ENCODE measurements at places on chromosomes 6 and 20. TPM values are rescaled to one million over a fixed set of nuclear protein-coding genes. Genes with fewer than 3 reads are reported as not detected.

CASS4 gene
- total RNA-seq = not detected

PROKR2 gene
- total RNA-seq = not detected

MAPK13 gene
- 5.8 TPM for total RNA-seq

DEFB113 gene
- not detected for total RNA-seq

HLA-DQA1 gene
- total RNA-seq = not detected

Measured in glomerular endothelial cell (primary cell).